Naive thymus-derived CD4-positive, alpha-beta T cell (primary cell): ENCODE measurements at places on chromosomes 12 and 14. TPM values are rescaled to one million over a fixed set of nuclear protein-coding genes. Genes with fewer than 3 reads are reported as not detected.

The SLC10A1 gene
- not detected for total RNA-seq

The GDF3 gene
- not detected for total RNA-seq

The PTPRB gene
- total RNA-seq: 0.24 TPM

The LBHD2 gene
- total RNA-seq: not detected

The CERS5 gene
- 41.0 TPM for total RNA-seq

The PCED1B gene
- 68.1 and 70.0 TPM in 2 replicates for total RNA-seq

The CCDC175 gene
- total RNA-seq: not detected

The APOF gene
- total RNA-seq: not detected

The ITPR2 gene
- total RNA-seq: 44.9 TPM

The OR6C68 gene
- total RNA-seq: not detected

The GSC gene
- total RNA-seq: not detected in 2 replicates

The AKAP6 gene
- 7.8 TPM for total RNA-seq

The C12orf50 gene
- total RNA-seq: 0.12 TPM in 1 of 2 replicates, not detected in the other

The C1R gene
- total RNA-seq: 1.6 TPM

The SERPINA1 gene
- total RNA-seq: 28.8 TPM

The EPYC gene
- total RNA-seq: not detected

The CARMIL3 gene
- 1.7 TPM for total RNA-seq

The IFI27L2 gene
- 65.8 and 75.0 TPM in 2 replicates for total RNA-seq

The GLIPR1L1 gene
- not detected for total RNA-seq

The MARCHF9 gene
- total RNA-seq: 60.9 TPM

The RD3L gene
- not detected for total RNA-seq

The SLC2A13 gene
- 5.8 TPM for total RNA-seq

The RNF212B gene
- not detected for total RNA-seq

The MYH6 gene
- not detected for total RNA-seq

The ARHGEF40 gene
- 40.5 TPM for total RNA-seq

The MSI1 gene
- total RNA-seq: not detected

The PTGER2 gene
- total RNA-seq: 1.7 TPM

The SLC25A3 gene
- total RNA-seq: 400 TPM

The C12orf57 gene
- 227 TPM for total RNA-seq

The ACOT6 gene
- not detected for total RNA-seq

The KLRC1 gene
- 9.3 TPM for total RNA-seq

The PRR4 gene
- total RNA-seq: 3.8 TPM

The TAS2R19 gene
- total RNA-seq: 1.8 TPM

The IFT81 gene
- total RNA-seq: 1.0 TPM

The NAV3 gene
- total RNA-seq: not detected

The LRRC43 gene
- total RNA-seq: not detected in 2 replicates

The CPM gene
- 4.4 TPM for total RNA-seq

The MYF5 gene
- total RNA-seq: not detected in 2 replicates

The AEBP2 gene
- total RNA-seq: 57.6 TPM

The SYNDIG1L gene
- total RNA-seq: not detected

The CLEC6A gene
- not detected for total RNA-seq

The SDR9C7 gene
- total RNA-seq: not detected in 2 replicates

The SLC17A8 gene
- total RNA-seq: not detected in 2 replicates

The CCDC197 gene
- 0.38 TPM in 1 of 2 replicates, not detected in the other for total RNA-seq

The CCDC38 gene
- total RNA-seq: not detected

The THAP2 gene
- 5.3 and 9.2 TPM in 2 replicates for total RNA-seq

The GYS2 gene
- not detected for total RNA-seq

The VDR gene
- total RNA-seq: 11.0 TPM

The OAS2 gene
- total RNA-seq: 47.1 TPM

The SLC35F4 gene
- total RNA-seq: not detected

The VRTN gene
- not detected for total RNA-seq

The CREBL2 gene
- 17.3 TPM for total RNA-seq

The KLHDC1 gene
- total RNA-seq: 12.2 TPM

The ST8SIA1 gene
- 0.48 and 0.53 TPM in 2 replicates for total RNA-seq
